ENCODE measurements at places on chromosomes 4 and X.

DNA sequence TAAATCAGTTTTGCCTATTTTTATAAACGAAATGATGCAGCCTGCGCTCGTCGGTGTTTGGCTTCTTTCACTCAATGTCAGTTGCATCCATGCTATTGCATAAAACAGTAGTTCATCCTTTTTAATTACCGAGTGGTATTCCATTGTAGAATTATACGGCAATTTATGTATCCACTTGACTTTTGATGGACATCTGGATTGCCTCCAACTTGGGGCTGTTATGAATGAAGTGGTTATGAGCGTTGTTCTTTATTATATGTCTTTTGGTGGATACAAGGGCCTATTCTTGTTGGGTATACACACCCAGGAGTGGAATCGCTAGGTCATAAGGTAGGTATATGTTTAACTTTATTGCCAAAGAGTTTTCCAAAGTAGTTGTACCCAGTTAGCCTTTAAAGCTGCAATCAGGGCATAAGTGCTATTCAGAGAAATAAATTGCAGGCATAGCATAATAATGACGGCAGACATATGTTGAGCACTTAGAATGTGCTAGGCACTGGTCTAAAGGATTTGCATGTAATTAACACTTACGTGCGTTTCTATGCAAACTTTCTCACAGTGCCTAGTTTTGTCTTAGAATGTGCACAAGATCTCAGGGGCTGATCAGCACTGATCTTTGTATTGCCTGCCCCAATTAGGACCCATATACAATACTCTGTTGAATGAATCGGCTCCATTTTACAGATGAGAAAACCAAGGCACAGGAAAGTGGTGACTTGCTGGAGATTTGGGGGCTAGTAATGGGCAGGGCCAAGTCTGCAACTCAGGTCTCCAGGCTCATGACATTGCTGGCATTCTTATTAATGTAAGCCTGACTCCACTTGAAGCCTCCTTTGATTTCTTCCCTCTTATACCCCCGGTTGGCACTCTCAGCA is 407.0 kb downstream of the BCOR start:
- no peak for DNase-seq

DNA sequence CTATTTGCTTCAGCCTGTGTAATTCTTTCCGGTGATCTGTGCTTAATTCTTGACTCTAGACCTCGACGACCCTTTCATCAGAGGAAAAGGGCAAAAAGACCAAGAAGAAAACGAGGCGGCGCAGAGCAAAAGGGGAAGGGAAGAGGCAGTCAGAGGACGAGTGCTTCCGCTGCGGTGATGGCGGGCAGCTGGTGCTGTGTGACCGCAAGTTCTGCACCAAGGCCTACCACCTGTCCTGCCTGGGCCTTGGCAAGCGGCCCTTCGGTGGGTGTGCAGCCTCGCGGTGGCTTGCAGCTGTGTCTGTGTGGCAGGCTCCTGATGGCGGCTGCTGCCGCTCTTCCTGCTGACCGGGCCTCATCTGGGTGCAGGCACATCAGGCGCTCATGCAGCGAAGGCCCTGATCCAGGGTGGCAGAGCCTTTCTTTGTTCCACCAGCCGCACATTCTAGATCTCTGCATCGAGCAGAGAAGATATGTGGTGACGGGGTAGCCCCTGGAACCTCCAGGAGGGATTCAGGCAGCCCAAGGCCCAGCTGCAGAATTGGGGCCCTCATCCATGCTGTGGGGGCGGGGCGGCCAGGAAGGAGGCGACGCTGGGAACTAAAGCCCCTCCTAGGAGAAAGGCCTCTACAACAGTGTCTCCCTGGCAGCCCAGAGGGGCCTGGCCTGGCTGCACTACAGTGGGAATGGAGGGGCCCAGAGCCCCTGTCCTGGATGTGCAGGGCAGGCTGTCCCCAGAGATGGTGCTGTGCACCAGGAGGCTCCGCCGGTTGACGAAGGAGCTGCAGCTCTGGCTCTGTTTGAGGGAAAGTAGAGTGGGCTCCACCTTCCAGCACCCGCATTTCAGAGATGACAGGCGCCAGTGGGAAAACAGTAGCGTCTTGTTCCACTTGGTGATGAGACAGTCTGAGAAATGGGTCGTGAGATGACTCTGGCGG is 32.1 kb downstream of the NELFA start:
- no peak for DNase-seq

- peak; percentile 37 for DNase-seq
These were observed 13.2 kb upstream of the XIAP start for GRCh38 chrX:123846577-123847038.

DNA sequence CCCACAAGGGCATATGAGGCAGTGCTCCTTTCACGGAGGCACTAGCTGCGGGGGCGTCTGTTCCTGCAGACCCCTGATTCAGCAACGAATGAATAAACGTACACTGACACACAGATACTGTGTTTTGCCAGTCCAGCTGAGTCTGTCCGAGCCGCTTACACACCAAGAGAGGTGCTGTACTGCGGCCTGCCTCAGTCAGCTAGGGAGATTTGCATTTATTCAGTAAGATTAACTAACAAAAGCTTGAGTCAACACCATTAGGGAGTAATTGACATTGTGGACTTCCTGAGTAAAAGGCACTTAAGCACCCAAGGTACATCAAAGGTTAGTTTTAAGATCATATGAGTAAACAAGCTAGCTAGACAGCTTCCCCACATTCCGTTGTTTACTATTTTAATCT is 31.0 kb upstream of the BEX4 start:
- no peak for DNase-seq

DNA sequence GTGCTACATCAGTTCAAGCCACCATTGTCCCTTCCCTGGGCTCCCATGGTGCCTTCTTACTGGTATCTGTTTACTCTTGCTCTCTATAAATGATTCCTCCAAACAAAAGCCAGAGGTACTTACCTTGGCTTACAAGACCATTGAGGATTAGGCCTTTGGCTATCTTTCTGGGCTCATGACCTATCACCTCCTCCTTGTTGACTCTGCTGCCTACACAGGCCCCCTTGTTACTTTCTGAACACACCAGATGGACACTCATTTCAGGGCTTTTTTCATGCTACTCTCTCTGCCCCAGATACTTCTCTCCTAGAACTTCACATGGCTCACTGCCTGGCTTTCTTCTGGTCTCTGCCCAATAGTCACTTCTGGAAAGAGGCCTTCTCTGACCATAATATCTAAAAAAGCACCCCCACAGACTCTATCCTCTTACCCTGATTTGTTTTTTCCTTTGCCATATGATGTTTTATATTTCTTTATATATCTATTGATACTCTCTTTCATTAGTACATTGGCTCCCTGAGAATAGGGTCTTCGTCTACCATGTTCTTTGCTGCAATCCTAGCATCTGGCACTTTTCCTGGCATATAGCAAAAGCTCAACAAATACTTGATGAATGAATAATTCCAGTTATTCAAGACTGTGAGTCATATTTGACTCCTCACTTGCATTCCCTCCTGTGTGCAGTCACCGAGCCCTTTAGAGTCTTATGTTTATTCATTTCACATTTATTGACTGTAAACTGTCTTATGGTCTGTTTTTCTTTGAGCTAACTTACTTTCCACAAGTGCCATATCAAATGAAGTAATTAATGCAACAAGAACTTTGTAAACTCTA is 27.1 kb upstream of the TAPT1 start:
- peak; percentile 89 for DNase-seq

GRCh38 chrX:64334467-64334866 is 60.8 kb downstream of the MTMR8 start:
- no peak for DNase-seq

GRCh38 chrX:20067709-20068561 is 48.8 kb downstream of the MAP7D2 start:
- peak; percentile 84 for DNase-seq

DNA sequence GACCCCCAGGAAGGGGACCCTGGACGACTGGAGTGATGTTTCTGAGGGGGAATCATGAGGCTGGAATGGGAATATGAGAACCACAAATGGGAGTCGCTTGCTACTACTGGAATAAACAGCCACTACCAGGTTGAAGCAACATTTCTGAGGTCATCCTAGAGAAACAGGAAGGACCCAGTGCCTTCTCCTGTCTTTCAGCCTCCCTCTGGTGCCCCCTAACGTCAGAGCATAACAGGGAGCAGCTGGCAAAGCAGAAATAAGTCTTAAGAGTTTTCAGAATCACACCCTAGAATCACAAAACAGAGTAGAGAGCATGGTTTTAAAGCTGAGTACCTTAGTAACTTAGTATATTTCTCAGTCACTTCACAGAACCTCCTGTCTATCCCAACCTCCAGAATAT is 347.8 kb upstream of the PITX2 start:
- DNase-seq = peak; percentile 40

DNA sequence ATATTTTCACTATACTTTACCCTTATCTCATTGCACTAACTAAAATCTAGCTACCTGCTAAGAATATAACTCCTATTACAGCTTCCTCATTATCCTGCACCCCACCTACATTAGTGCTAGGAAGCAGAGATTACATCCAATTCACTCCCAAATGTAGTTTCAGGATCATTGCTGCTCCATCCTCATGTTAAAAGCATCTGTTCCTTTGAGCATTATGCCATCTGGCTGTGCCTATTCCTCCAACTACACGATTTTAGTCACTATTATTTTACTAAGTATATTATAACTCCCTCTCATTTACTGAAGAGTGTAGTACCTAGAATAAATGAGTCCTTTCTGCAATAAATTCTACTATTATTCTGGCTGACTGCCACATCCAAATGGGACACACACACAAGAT is 1586.9 kb downstream of the TECRL start:
- no peak for DNase-seq

GRCh38 chrX:47523297-47523696 is 37.7 kb upstream of the ARAF start:
- DNase-seq = peak; percentile 69

DNA sequence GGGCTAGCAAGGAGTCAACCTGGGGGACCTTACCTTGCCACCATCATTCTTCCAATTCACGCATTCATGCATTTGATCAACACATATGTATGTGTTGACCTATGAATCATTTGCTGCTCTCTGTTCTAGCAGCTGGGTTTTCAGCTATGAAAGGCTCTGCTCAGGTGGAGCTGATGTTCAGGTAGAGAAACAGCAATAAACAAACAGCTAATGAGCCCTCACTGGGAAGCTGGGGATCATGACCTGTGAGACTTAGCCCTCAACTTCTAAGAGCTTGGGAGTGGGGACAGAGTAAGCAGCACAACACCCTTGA is 1.6 kb upstream of the OTOP1 start:
- DNase-seq = no peak

GRCh38 chr4:10098780-10099160 is 17.8 kb downstream of the WDR1 start:
- DNase-seq = peak; percentile 63

DNA sequence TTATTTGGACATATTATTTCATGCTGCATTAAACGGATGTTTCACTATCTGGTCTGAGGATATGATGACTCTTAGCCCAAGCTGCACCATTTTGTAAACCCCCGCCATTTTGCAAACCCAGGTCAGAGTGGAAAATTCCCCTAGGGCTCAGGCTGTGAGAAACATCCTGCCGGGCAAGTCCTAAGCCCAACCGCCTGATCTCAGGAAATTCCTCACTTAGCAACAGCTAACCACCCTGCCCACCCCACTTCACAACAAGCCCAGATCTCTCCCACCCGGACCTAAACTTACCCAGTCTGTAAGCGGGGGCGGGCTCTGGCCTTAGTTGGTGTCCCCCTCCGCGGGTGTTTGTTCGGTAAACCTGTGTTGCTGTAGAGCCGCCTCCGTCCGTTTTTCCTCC is 2747.1 kb downstream of the PCDH7 start:
- no peak for DNase-seq

DNA sequence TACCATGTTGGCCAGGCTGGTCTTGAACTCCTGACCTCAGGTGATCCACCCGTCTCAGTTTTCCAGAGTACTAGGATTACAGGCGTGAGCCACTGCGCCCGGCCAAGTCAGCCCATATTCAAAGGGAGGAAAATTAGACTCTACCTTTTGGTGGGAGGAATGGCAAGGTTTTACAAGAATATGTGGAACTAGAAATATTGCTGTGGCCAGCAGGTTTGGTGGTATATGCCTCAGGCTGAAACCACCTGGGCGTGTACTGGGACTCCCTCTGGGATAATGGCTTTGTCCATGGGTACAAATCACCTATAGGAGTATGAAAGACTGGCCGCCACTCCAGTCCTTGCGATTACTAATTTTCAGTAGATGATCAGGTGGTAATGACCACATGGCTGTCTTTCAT is 32.4 kb downstream of the SAT1 start:
- no peak for DNase-seq

Measured in fibroblast of skin of abdomen (primary cell).